Ascending aorta (tissue), 2 donors: ENCODE measurements at places on chromosomes 13 and 19.

- no peak for DNase-seq
Observed at GRCh38 chr13:29239653-29240525, 355.6 kb downstream of the SLC7A1 start.

- no peak for DNase-seq
Observed at GRCh38 chr19:30223866-30224688, 148.1 kb upstream of the ZNF536 start.

GRCh38 chr13:46683676-46684260 lies 113.2 kb downstream of the ESD start:
- no peak for DNase-seq

- DNase-seq, result no peak
Observed at GRCh38 chr13:29681864-29682263, 86.4 kb upstream of the SLC7A1 start.

- DNase-seq, result no peak
Observed at GRCh38 chr13:99501848-99502301, 603 bp downstream of the TM9SF2 start.

DNA sequence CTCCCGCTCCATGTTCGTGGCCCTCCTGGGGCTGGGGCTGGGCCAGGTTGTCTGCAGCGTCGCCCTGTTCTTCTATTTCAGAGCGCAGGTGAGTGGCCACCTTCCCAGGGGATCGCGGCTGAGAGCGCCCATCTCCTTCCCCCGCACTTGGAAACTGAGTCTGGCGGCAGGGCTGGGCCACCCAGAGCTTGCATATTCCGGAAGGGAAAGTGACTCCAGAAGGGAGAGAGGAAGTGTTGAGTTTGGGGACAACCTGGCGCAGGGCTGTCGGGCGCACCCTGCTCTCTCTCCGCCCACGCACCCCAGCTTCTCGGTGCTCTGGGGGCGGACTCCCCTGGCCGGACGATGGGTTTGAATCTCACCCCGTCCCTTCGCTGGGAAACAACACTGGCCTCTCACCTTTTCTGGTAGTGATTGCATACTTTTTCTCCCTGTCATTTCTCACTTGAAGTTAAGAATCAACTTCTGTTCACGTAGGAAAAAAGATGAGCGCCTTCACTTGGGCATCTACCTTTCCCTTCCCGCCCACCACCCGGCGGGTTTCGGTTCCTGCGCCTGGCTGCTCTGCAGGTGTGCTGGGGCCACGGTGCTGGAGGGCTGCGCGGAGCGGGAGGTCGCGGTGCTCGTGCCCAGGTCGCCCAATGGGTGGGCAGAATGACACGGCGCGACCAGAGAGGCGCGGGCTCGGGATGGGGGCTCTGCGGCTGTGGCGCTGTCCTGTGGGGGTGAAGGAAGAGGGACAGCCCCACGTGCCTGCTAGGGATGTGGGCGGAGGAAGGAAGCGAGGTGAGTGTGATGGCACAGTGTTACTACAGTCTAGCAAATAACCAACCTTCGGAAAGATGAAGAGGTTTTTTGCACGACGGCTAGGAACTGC lies 721 bp downstream of the TNFSF11 start:
- DNase-seq, result no peak

GRCh38 chr13:60707878-60708277 lies 310.9 kb downstream of the TDRD3 start:
- DNase-seq, result no peak

- no peak for DNase-seq
Observed at GRCh38 chr19:47357788-47358680, 8.9 kb downstream of the DHX34 start.
